ENCODE measurements at places on chromosomes 12 and 14.

- DNase-seq: no peak
These were observed 67.1 kb downstream of the SERPINA3 start for GRCh38 chr14:94679106-94679810.

- no peak for DNase-seq
These were observed 54.1 kb downstream of the EP400 start for GRCh38 chr12:132003846-132004245.

DNA sequence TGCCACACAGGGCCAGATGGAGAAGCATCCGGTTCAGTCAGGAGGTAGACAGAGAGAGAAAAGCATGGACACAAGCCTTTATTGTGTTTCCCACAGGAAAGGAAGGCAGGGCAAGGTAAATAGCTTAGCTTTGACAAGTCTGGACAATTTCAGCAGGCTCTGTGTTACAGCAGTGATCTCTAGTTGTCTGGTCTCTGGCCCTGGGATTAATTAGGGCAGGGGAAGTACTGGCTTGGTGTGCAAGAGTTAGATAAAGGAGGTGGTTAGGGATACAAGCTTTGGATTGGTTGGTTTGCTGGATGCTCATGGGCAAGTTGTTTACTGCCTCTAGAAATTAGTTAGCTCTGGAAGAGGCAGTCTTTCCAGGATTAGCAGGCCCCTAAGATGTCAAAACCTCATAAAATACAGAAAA is 15.1 kb upstream of the NGDN start:
- DNase-seq: no peak

GRCh38 chr14:104979758-104980610 is 1.8 kb upstream of the AHNAK2 start:
- no peak for DNase-seq

DNA sequence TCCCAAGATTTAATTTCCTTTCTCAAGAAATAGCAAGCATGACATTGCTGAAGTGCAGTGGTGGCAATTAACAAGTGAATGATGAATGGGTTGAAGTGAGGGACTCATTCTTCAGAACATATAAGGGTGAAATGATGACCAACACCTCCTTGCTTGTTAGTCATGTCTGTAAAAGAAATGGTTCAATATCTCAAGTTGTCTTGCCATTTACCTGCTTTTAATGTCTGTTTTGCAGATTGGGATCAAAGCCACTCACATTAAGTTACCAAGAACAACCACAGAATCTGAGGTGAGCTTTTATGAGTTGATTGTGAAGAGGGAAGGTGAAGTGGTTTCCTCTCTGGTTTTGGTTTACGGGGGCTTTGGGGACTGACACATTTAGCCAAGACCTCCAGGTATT is 24.1 kb downstream of the MTHFD1 start:
- no peak for DNase-seq
